HTR-8/SVneo (cell line): ENCODE measurements at places on chromosomes 5 and 9.

GRCh38 chr9:127721391-127721821 is 5.5 kb downstream of the TTC16 start:
- no peak for DNase-seq

DNA sequence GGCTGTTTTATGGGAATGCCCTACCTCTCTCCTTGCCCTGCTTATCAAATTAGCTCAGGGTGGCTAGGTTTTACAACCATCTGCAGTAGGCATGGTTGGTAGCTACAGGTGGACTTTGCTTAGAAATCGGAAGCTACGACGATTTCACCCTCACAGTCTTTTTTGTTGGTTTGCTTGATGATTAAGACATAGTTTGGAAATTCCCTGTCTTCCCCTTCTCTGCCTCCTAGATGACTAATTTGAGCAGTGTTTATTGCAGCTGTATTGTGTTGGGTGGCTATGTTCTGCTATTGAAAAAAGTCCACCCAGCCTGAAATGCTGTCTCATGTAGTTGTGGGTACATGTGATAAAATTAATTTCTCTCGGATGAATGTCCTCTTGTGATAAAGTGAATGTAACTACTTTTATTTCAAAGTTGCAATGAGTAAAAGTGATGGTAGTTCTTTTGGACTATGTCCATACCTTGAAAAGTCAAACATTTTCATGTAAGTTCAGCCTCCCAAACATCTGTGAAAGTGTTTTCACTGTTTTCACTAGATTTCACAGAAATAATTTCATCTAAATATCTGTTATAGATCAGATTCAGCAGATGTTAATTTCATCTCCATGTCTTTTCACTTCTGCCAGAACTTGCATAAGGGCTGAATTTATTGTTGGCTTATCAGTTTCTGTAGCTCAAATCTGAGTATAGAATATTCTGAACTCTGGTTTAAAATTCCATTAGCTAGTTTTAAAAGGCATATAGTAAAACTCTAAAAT is 37.3 kb upstream of the FYB1 start:
- peak; percentile 53 for DNase-seq

DNA sequence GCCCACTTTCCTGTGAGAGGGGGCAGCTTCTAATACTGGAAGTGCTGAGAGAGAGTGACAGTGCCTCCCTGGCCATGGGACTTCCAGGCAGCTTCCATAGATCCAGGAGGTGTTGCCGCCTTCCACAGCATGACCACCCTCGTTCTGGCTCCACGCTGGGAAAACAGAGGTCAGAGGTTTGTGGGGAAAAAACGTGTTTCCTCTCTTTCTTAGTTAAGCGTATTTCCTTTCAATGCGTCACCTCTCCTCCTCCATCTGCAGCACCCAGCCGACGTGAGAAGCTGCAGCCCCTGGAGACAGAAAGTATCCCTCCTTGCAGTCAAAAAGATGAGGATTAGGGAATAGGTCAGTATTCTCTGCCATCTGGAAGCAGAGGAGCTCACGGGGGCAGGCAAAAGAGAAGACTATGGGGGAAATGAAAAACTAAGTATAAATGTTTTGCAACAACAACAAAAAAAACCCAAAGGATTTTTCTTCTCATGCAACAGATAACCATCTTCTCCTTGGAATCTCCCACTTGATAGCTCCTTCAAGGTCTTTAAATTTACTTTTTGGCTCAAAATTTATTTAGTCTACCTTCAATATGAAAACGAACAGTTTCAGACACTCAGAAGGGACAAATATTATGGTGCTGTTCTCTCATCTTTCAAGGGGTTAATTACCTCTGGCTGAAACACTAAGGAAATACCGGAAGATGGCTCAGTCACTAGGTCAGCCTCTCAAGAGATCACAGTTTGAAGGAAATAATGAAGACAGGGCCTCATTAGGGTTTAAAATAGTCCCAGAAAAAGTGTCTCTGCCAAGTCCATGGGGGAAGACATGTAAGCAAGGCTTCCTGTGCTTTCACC is 38.0 kb downstream of the MTMR12 start:
- DNase-seq: no peak

DNA sequence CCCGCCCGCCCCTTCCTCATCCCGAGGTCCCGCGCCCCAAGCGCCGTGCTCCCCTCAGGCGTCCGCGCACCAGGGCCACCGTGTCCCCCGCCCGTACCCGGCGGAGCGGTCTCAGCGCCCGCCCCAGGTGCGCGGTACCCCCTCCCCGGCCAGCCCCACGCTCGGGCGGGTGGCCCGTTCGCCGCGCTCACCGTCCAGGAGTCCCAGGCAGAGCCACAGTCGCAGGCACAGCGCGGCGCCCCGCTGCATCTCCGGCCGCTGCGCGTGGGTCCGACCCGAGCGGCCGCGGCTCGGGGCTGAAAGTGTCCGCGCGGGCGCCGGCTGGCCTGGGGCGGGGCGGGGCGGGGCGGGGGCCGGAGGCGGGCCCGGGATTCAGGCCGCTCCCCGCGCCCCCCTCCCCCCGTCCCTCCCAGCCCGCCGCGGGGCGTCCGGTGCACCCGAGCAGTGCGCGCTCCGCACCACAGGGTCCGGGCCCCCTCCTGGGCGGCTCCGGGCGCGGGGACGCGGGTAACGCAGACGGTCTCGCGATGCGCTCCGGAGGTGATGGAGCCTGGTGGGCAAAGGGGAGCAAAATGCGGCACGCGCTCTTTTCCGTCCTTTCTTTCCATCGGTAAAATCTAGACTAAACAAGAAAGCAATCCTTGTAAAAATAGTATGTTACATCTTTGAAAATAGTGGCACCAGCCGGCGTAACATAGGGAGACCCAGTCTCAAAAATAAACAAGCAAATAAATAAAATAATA is at the start of gene FLT4:
FLT4 (minus strand) TSS at position 304 of the 743 bp plus-strand sequence; CDS start at position 249, 55 bp downstream.
- peak; percentile 48 for DNase-seq

- no peak for DNase-seq
Observed at GRCh38 chr9:129944506-129945116, 98.4 kb downstream of the FNBP1 start.

DNA sequence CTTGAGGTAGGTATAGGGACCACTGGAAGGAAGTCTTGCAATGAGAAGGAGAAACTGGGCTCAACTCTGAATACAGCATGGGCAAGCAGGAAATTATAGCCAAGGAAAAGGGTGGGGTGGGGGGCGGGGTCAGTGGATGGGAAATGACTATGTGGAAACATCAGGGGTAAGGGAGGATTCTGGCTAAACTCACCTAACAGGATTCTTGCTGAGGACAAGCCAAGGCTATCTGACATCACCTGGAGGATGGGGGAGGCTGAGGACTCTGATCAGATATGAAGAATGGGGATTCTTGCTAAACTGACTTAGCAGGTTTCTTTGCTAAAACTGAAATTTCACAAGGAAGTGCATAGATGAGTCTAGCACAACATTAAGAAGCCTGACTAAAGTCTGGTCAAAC is 40.8 kb downstream of the CTSL start:
- DNase-seq: no peak

- no peak for DNase-seq
Observed at GRCh38 chr5:32827981-32828380, 116.9 kb downstream of the NPR3 start.

GRCh38 chr5:81363093-81363871 is 30.7 kb downstream of the ACOT12 start:
- DNase-seq: no peak

DNA sequence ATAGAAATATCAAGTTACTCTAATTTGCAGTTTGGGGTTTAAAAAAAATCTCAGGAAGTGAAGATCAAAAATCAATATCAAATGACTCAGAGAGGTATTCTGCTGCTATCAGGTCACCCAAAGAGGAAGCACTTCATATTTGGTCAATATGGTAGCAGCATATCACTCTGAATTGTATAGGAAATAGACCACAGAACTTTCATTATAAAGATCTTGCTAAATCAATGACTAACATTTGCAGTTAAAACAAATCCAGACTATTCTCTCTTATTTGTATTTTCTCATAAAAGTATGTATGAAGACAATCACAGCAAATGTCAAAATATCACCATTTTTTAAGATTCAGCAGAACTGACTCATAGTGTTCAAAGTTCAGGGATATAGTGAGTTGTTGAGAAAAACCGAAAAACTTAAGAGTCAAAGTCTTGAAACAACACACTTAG is 105.8 kb upstream of the PCSK1 start:
- DNase-seq: no peak

- no peak for DNase-seq
Observed at GRCh38 chr5:114327474-114327873, 34.4 kb upstream of the KCNN2 start.
